ENCODE measurements at places on chromosomes 13 and 19.

GRCh38 chr13:66748712-66749111 lies 481.4 kb downstream of the PCDH9 start:
- no peak for DNase-seq

- DNase-seq: no peak
Observed at GRCh38 chr19:30171795-30172612, 200.2 kb upstream of the ZNF536 start.

GRCh38 chr13:25225970-25226369 lies 53.9 kb upstream of the AMER2 start:
- DNase-seq: no peak

GRCh38 chr13:98397221-98397620 lies 179.7 kb downstream of the STK24 start:
- DNase-seq: no peak

GRCh38 chr13:99418843-99419140 lies 82.5 kb upstream of the TM9SF2 start:
- no peak for DNase-seq
